Substantia nigra (tissue), 51 donors: ENCODE measurements at places on chromosomes 6 and 20.

DNA sequence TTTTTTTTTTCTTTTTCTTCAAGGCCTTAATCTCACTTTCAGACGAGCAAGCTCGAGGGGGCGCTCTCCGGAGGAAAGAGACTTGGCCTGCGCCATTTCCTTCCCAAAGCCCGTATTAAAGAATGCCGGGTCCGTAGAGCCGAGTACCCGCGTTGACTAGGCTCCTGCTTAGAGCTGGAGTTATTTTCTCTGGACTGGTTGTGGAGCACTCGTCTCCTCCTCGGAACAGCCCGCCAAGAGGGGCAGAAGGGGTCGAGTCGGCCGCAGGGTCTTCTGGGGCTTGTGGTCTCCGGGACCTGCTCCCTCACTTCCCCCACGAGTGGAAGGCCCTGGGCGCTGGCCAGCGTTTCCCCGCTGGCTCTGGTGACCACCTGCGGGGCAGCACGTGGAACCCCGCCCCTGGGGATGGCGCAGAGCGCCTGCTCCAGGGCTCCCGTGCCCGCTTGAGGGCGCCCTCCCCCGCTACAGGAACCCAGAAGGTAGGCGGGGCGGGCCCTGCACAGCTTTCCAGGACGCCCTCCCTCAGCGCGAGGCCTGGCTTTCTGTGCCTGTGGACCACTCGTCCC lies 2.7 kb upstream of the MEI4 start:
- DNase-seq, result peak; percentile 35

DNA sequence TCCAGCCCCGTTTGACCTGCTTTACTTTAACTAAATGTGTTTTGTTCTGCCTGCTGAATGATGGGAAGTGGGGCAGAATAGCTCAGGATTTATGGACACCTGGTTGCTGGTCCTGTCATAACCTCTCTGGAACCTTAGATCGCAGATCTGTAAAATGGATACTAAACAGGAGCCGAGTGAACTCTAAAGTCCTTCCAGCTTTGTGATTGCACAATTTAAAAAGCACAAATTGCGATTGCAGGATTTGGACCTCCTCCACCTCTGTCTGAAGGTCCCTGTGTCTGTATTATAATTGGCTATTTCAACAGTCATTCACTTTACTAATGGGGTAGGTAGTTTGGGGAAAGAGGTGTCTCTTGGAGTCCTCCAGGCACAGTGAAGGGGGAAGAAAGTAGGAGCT lies 220.4 kb downstream of the LY86 start:
- no peak for DNase-seq

DNA sequence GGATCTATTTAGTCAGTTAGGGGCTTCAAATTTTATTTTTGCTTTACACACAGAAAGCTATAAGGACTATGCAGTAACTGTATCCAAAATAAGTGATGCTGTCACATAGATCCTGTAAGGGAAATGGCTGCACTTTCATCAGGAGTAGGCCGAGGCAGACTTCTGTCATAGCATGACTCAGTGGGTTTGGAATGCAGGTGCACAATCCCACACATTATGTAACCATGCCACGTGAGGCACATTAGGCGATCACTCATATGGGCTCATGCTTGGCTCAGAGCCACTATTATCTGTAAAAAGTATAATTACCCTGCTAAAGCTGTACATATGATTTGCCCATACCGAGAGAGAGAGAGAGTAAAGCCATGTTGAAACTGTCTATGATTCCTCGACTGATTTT lies 1189.4 kb upstream of the EYS start:
- no peak for DNase-seq

- no peak for DNase-seq
These were observed 1.0 kb upstream of the MTG2 start for GRCh38 chr20:62181808-62182207.

DNA sequence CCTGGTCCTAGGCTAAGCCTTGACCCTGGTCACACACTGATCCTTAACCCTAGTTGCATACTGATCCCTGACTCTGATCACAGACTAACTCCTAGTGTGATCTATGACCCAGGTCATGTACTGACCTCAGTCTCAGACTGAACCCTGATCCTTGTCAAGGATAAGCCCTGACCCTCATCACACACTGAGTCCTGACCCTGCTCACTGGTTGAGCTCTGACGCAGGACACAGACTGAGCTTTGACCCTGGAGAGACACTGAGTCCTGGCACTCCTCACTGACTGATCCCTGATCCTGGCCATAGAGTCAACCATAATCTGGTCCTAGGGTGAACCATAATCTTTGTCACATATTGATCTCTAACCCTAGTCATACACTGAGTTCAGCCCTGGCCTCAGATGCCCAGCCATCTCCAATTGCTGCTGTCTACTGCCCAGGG lies 37.9 kb downstream of the KCNB1 start:
- no peak for DNase-seq

- no peak for DNase-seq
These were observed 21.5 kb upstream of the SLC9A8 start for GRCh38 chr20:49791165-49791564.

DNA sequence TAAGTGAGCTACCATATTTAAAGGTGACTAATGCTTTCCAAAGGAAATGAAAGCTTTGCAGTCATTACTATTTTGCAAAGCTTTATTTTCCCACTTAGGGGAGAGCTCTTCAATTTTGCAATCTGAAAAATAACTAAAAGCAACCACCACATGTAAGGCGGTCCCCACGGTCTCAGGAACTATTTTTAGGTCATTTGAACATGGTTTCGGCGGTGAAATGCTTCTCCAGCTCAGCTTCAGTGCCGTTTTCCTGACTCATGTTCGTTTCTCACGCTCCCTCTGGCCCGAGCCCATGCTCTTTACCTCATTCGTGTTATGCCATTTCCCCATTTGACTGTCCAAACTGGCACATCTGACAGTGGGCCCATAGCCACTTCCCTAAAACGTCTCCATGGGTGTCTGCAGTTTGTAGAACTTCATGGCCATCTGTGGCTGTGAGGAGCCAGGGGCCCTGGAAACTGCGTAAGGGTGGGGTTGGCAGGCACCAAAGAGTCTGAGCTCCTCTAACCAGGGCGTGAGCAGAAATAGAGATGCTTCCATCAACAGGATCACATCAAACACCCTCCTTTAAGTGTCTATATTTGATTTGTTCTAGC lies 46.5 kb downstream of the ADTRP start:
- DNase-seq, result peak; percentile 33

- DNase-seq, result no peak
These were observed 204.5 kb downstream of the SYNDIG1 start for GRCh38 chr20:24673678-24674570.

- DNase-seq, result no peak
These were observed 107.7 kb upstream of the GGTLC1 start for GRCh38 chr20:24096264-24096663.

DNA sequence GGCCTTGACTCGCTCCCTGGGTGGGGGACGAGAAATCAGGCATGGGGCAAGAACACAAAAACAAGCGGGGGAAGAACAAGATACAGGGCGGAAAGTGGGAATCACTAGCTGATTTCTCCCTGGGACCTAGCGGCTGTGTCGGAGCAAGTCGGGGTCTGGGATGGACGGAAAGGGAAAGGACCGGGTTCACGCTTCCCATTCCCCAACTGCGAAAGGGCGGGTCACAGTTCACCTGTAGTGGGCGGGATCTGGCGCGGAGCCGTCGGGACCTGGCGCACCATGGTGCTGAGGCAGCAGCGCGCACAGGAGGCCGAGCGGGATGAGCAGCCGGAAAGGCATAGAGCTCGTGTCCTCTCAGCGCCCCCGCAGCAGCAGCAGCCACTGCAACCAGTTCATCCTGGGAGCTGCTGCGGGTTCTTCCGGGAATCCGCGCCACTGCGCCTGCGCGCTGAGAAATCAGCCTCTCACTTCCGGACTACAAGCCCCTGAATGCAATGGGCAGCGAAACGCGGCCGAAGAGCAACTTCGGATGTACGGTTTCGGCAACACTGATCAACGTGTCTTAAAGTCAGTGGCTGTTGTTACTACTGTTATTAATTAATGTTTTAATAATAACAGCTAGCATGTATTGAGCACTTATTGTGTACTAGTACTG lies at the start of gene EDEM2:
TSS of gene EDEM2 (minus strand) at position 417 of the 655 bp plus-strand sequence. CDS start at position 339, 78 bp downstream.
- DNase-seq, result peak; percentile 83

- no peak for DNase-seq
These were observed 198.0 kb upstream of the RAB32 start for GRCh38 chr6:146345598-146345997.

DNA sequence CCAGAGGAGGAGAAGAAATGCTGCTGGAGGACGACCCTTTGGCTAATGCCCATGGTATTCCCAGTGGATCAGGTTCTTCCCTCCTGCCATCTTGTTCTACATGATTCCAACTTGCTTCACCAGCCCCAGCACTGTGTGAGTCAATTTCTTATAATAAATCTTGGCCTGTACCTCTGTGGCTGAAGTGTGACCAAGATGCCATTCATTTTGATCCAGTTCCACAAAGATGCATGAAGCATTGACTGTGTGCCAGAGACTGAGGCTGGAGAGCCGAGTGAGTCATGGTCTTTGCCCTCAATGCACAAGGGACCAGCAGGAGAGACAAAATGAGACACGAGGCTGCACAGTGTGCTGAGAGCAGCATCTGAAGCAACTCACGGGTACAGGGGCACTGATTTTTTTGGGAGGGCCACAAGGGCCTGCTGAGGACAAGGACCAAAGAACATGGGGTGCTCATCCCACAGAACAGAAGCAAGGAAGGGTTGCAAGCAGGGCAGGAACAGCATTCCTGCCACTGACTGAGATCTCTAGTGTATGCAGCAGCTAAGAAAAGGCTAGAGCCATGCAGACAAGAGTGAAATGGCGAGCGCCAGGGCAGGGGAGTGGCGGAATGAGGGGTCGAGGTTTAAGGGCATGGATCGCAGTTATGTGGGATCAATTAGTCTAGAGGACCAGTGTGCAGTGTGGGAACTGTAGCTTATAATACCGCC lies 207.0 kb downstream of the THBS2 start:
- DNase-seq, result no peak

DNA sequence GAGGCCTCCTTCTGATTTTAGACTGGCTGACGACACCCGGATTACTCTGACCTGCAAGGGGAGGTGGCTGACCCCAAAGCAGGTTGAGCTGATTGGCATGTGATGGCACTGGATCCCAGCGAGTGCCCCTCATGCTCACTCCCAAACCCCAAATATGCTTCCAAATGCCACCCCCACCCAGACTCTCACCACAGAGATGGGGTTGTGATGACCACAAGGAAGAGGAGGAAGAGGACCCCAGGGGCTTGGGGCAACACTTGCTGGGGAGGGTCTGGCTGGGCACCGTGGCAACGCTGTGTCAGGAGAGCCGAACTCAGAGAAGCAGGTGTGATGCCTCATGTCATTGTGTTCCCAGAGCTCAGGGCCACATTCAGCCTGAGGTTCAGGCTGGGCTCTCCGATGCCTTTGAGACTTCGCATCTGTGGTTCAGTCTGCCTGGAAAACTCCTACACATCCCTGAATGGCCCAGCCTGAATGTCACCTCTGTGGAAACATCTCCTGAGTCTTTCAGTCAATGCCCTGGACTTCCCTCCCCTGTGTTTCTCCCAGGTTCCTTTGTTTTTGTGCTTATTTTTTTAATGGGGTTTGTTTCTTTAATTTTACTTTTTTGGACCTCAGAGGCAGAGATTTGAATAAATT lies 169.1 kb upstream of the PMEPA1 start:
- no peak for DNase-seq

DNA sequence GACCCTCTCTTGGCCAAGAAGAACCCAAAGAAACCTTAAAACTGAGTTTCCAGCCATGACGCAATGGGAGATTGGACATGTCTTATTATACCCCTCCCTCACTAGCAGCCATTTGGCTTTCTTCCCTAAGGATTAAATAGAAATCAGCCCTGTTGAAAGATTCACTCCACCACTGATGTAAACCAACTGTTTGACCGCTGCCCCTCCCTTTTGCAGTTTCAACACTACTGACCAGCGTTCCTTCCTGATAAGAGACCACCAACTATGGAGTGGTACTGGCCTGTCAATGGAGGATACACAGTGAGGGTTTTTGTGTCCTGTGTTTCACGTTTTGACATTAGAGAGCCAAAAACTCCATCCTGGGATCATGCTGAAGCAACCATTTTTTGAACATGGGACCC lies 53.2 kb upstream of the CD2AP start:
- no peak for DNase-seq

DNA sequence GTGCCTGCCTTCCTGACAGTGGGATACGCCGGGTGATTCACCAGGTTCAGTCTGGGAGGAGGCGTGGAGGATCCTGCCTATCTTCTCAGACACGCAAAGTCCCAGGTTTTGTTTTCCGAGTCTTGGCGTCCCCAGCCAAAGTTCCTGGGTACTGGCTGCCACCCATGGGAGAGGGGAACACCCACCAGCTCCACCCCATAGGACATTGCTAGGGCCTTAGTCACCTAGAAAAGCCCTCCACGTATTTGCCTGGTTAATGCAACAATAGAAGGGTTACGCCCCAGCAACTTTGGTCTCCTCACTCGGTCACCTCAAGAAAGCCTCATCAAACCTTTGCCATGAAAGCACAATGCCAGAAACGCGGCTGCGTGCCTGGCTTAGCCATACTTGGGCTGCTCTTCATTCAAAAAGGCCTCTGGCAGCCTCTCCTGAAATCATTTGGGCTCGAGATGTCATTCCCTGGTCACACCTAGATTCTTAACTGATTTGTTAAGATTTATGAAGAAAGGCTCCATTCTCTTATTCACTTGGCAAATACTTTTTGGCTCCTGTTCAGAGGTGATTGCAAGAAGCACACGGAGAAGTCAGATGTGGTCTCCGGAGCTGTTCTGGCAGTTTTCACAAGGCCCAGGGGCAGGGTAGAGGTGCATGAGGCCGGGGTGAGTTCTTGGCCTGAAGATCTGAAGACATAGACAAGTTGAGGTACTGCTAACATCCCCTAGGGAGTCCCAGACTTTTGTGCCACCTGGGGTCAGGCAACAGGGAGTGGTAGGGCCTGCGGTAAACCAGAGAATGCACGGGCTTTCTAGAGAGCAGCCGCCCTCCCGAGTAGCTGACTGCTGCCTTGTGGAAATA lies 35.5 kb upstream of the ZNF133 start:
- no peak for DNase-seq

DNA sequence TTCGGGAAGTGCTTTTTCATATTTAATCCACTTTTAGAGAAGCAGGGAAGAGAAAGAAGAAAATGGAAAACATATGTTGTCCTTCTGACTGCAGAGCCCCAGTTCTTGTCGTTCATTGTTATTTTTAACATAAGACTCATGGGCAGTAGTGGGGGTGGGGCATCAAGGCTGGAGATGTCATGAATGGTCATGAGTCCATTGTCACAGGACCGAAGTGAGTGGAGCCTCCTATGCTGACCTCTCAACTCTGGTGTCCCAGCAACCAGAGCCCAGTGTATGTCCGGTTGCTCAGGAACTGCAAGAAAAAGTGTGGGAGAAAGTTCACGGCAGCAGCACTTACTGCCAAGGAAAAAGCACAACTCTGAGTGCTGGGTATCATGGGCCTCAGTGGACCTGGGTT lies 108.6 kb downstream of the BANF2 start:
- DNase-seq, result no peak

DNA sequence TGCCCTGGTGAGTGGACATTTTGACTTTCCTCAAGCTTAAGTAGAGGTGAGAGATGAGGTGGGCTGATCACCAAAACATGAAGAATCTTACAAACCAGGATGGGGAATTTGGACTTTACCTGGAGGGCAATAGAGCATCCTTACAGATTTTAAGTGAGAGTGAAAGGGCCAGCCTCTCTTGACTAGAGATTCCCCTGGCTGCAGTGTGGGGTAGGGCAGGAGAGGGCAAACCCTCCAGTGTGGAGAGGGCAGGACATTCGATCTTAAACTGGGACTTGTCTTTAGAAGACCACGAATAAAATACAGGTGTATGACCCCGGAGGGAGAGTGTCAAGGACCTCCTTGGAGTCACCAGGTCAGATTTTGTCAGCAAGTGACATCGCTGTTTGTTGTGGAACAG lies 105.1 kb downstream of the SNAP25 start:
- no peak for DNase-seq
